ENCODE measurements at places on chromosomes 1 and 21.
A peak's percentile ranks its signal among the peaks of the same experiment; 100 is the strongest.

GRCh38 chr1:94660258-94660657 lies 118.7 kb upstream of the F3 start:
- DNase-seq = no peak

DNA sequence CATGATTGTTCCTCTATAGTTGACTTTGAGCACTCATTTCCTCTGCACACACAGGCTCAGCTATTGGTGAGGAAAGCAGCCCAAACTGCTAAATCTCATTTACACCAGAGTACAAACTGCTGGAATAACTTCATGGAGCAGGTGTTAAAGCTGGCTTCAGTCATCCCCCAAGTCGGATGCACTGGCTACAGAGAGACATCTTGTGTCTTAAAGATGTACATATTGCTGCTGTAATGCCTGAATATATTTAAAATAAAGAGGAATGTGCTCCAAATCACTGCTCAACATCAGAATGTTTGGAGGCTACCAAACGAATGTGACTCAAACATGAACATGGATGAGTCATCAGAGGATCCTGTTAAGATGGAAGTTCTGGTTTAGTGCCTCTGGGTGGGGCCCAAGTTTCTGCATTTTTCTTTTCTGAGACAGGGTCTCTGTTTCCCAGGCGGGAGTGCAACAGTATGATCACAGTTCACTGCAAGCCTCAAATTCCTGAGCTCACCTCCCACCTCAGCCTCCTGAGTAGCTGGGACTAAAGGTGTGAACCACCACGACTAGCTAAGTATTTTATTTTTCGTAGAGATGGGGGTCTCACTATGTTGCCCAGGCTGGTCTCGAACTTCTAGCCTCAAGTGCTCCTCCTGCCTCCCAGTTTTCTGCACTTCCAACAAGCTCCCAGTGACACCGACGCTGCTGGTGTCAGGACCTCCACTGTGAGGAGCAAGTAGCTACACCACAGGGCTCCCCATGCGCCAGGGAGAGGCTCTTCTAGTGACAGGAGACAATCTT lies 79.0 kb upstream of the KRTAP19-8 start:
- DNase-seq = no peak

DNA sequence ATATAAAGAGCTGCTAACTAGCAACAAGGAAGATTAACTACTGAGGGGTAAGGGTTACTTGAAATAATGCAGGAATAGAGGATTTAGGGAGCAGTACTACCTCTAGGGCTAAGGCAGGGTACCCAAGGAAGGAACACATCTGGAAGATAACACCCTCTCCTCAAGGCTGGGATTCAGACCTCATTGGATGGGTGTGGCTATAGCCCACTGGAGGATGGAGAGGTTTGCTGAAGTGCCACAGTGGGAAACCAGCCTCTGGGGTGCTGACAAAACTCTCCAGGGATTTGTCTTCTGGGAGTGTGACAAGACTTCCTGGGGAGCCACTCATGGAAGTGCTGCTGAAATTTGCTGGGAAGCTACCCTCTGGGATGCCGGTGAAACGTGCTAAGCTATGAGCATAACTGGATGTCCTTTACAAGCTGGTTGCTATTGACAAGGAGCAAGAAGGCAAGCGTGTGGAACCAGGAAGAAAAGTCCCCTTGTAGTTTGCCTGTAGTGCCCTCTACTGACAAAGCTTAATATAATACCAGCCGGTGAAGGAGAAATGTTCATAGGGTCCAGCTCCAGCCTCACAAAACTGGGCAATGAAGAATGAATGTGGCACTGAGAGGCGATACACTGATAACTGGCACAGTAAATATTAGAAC lies 122.8 kb upstream of the USP24 start:
- DNase-seq = peak; percentile 19

GRCh38 chr1:60904099-60904851 lies 178.1 kb upstream of the NFIA start:
- DNase-seq = peak; percentile 46

DNA sequence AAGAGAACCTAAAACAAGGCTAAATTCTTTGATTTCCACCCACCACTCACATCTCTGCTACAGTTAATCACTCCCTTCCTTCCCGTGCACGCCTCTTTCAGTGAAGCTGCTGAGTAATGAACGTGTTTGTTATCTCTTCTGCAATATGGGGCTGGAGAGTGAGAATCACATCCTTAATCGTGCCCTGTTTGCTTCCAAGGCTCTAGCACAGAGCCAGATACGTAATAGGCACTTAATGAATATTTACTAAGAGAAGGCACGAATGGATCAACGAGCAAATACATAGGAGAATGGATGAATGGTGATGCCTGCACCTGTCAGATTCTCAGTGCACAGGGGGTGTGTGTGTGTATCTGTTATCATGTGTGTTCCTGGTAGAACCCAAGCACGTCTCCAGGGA lies 22.1 kb upstream of the FAM43B start:
- DNase-seq = no peak

- no peak for DNase-seq
Observed at GRCh38 chr1:217911908-217912307, 280.8 kb downstream of the SPATA17 start.

DNA sequence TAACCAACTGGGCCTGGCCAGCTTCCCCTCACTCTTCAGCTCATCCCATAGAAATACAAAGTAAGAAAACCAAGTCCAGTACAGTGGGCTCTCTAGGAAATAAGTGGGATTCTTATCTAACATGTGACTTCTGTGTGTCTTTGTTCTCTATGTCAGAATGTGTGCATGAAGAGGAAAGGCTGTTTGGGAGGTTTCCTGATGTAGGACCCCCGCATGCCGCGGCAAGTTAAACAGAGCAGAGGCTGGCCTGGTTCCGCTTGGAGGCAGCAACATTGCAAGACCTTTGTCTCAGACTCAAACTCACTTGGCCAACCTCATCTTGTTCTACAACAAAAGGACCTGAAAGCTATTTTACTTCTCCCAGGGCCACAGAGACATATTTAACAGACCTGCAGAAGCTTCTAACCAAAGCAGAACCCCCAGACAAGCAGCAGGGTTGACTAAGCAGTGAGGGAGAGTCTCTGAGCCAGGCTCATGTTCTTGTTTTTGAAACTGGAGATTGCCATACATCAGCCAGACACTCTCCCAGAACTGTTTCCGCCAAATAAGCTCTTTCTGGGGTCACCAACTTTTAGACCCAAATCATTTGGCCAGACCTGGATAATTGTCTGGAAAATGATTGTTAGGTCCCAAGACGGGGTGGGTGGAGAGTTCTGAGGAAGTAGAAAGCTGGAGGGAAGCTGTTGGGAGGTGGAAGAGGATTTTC lies 6.2 kb downstream of the MTARC2 start:
- DNase-seq = no peak

GRCh38 chr1:5388622-5389021 lies 603.6 kb downstream of the NPHP4 start:
- no peak for DNase-seq

- no peak for DNase-seq
Observed at GRCh38 chr1:93753791-93754763, 72.4 kb upstream of the BCAR3 start.

DNA sequence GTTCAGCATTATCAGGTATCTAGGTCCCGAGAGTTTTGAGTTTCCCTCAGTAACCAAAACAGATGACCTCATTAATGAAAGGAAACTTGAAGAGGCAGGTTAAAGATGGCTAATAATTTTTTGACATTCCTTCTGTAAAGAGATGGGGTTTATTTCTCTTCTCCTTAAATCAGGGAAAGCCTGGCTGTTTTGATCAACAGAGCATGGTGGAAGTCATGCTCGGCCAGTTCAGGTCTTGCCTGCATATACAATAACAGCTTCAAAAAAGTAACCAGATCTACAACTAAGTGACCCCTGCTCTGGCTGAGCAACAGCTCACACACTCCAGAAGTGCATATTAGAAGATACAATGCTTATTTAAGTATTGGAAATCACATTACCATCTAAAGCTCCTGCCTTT lies 36.6 kb upstream of the POU2F1 start:
- DNase-seq = no peak

DNA sequence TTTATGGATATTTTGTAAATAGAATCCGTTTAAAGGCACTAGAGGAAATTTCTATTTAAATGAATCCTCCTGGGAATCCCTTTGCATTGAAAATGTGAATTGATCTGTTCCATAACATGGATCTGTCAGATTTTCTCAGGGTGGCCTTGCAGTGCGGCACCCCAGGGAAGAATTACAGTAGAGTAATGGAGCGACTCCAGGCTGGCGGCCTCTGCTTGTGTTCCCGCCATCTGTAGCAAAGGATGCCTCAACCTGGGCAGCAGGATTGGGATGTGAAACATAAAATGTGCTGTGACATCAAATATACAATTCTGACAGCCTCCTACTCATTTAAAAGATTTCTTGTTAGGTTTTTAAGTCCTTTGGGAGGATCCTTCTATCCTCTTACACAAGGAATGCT lies 115.9 kb downstream of the RHOU start:
- no peak for DNase-seq

GRCh38 chr1:101235696-101236515 lies 913 bp upstream of the S1PR1 start:
- peak; percentile 29 for DNase-seq

GRCh38 chr1:34176830-34177603 lies at the start of gene C1orf94:
C1orf94 (plus strand) TSS chr1:34176907; CDS start chr1:34177790, 883 bp downstream.
- no peak for DNase-seq

GRCh38 chr1:158527190-158527815 lies 26.9 kb downstream of the OR6Y1 start:
- DNase-seq = peak; percentile 19

DNA sequence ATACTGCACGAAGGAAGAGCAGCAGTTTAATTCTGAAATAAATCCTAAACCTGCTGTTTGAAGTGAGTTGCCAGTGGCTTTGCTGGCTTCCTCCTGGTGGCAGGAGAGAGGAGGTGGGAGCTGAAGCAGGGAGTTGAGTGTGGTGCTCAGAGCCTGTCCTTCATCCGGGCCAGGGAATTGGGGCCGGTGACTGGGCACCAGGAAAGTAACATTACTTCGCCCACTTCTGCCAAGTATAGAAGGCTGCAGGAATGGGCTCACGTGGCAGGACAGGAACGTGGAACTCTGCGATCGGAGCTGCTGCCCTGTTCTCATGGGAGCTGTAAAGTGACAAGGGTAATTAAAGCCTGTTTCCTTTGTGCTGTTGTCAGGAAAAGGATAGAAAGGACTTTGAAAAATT lies 8.7 kb downstream of the TOR3A start:
- no peak for DNase-seq

DNA sequence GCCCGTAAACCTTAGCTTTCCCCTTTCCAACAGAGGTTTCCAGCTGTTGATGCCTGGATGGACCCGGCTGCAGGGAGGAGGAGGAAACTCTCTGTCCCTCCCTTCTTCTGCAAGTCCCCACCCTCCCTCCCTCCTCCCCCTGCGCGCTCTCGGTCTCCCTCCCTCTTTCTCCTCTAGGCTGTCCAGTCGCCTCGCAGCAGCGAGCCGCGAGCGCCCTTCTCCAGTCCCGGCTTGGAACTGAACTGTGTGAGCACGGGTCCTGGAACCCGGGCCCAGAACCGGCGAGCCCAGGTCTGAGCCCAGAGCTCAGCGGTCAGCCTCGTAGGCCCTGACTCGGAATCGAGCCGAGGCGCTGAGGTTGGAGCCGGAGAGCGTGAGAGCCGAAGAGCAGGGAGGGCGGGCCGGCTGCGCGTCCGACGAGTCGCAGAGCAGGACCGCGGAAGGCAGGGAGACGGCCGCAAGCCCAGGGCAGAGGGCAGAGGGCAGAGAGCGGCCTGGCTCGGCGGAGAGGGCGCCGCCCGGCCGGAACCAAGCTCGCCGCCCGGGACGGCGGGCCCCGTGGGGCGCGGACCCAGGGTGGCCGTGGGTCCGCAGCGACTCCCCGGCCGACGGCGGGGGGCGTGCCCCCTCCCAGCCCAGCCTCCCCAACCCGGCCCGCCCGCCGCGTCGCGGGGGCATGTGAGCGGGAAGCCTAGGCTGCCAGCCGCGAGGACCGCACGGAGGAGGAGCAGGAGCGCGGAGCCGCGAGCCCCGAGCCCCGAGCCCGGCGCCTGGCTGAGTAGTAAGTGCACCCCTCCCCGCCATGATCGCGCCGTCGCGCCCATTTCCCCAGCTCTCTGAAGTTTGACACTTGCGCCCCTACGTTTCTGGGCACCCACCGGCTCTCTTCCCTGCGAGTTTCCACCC lies at the start of gene SOX13:
SOX13 (plus strand) TSS at position 185 of the 906 bp plus-strand sequence. CDS start 39,801 bp downstream, outside the sequence.
- DNase-seq = peak; percentile 60

GRCh38 chr1:179807291-179807690 lies 64.2 kb downstream of the FAM163A start:
- no peak for DNase-seq

DNA sequence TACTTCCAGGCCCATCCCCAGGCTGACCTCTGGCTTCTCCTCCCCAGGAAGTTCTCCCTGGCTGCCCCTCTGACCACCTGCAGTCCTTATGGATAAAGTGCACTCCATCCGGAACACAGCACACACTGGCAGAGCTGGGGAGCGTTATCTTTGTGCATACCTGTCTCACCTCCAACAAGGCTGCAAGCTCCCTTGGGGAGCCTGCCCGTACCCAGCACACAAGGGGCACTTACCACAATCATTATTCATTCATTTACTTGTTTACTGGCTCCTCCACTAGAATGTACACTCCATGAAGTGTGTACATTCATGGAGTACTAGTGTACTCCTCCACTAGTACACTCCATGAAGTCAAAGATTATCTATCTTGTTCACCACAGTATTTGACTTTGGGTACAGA lies 30.3 kb downstream of the GLIS1 start:
- no peak for DNase-seq

DNA sequence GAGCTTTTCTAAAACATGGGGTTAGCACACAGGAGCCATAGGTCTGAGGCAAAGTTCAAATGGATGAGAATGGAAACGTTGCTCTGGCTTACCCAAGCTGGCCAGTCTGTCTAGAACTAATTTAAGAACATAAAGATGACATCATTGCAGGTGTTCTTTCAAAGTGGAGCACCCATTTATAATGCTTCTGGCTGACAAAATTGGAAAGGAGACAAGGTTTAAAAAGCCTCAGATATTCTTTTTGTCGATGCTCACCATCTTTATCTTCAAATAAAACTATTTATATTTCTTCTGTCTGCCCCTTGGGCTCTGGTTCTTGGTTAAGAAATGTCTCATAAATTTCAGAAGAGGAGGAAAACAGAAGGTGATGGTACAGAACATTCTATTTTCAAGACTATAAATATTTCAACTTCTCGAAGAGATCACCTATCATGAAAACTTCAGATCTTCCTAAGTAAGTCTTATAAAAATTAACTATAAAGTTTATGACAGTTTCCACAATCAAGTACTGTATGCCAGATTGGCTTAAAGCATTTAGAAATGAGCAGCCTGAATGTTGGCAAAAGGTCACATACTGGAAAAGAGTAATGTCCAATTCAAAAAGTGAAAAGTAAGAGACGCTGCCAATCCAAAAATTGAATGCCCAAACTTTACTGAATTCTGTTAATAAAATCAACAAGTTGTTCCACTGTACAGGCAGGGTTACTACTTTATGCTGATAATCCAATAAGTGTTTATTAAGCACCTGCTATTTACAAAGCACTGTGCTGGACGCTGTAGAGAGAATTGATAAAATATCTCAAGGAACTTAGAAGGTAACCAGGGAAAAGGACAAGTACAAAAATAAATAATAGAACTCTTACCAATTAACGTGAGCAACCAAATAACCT lies 92.0 kb downstream of the ETS2 start:
- no peak for DNase-seq

DNA sequence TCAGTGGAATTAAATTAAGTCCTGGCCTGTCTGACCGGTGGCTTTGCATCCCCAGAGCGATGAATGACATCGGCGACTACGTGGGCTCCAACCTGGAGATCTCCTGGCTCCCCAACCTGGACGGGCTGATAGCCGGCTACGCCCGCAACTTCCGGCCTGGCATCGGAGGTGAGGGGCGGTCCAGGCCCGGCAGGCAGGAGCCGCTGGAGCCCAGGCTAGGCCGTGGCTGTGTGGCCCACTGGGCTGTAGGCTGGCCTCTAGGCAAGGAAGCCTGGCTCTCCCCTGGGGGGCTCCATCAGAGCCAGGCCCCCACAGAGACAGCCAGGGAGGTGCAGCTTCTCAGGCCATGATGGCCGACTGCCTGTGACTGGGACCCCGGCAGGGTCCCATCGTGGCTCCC lies 5.7 kb downstream of the GABRD start:
- no peak for DNase-seq
